HS-27A (cell line): ENCODE measurements at places on chromosomes 7 and 10.

DNA sequence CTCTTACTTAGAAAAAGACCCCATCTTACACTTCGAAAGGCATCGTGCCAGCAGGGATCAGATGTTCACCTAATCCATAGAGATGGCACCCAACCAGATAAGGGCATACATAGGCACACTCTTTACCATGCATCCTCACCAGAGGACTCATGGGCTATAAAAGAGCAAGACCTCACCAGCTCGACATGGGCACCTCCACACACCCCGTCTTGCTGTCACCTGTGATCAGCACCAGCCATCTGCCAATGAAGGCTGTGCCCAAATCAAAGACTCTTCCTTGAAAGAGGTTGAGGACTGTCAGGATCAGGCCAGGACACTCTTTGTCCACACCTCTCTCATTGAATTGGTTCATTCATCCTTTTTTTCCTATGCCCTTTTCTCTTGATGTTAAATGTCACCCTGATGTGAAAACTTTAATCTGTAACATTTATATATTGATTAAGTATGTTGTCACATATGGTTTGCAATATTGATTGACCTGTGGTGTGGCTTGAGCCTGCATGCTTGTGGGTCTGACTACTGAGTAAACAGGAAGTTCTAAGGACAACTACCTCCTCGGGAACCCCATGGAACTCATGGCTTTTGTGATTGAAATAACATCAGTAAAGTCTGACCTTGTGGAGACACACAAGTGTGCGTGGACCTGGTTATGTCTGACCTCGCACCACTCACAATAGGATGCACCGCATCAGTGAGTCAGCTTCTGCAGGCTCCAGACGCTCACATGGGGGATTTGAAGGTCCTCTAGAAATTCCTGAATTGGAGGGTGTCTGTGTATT, 75.5 kb downstream of the HTR5A start:
- DNase-seq = no peak

DNA sequence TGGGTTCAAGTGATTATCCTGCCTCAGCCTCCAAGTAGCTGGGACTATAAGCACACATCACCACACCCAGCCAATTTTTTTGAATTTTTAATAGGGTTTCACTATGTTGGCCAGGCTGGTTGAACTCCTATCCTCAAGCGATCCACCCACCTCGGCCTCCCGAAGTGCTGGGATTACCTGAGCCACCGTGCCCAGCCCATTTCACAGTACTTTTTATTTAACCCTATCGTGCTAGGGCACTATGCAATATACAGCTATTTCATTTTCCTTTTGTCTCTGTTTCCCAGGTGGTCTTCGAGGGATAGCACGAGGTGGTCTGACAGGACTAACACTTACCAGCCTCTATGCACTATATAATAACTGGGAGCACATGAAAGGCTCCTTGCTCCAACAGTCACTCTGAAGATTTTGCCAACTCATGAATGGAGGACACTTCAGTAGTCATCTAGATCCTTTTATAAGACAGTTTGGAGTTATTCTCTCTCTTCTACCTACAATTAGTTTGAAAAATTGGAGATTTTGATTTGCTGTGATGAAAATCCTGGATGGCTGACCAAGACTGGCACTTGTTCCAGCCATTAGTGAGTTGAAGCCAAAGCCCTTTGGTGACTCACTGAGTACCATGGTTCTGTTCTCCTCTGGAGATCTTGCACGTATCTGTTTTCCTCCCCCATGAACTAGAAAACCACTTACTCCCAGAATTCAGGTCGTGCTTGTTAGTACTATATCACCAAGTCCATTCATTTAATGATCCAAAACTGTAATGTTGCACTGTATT, 27.3 kb downstream of the NCOA4 start:
- DNase-seq = no peak

- peak; percentile 43 for DNase-seq
Observed at GRCh38 chr7:12951397-12951801, 264.0 kb downstream of the ARL4A start.

DNA sequence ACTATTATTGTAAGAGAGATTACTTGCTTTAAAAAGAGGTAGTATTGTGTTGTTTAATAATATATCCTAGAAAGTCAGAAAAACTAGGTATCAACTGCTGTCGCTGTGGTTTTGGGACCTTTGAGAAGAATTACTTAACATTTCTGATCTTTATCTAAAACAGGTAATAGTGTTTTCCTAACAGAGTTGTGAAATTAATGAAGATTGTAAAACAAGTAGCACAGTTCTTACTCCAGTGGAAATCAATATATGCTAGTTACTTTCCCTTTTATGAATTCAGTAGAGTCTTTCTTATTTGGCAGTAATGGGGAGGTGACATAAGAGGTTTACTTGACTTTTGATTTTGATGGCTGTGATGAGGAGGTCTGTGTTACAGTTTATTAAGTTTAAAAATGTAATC, 58.1 kb downstream of the KIF20B start:
- no peak for DNase-seq

DNA sequence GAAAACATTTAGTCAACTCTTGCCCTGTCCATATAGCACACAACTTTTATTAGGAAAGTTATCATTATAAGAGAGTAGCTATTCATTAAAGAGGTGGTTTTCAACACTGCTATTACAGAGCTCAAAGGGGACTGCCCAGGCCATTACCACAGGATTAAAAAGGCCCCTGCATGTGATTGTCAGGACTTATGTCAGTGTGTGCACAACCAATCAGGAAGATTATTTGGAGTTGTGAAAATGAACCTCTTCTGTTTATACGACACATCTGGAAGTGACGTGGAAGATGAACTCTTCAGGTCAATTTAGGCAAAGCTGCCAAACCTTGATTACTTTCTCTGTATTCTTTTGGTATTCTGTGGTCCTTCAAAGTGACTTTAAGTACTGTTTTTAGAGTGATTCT, 14.7 kb downstream of the CCNY start:
- no peak for DNase-seq

- DNase-seq = no peak
Observed at GRCh38 chr7:144786522-144786921, 49.3 kb downstream of the TPK1 start.

DNA sequence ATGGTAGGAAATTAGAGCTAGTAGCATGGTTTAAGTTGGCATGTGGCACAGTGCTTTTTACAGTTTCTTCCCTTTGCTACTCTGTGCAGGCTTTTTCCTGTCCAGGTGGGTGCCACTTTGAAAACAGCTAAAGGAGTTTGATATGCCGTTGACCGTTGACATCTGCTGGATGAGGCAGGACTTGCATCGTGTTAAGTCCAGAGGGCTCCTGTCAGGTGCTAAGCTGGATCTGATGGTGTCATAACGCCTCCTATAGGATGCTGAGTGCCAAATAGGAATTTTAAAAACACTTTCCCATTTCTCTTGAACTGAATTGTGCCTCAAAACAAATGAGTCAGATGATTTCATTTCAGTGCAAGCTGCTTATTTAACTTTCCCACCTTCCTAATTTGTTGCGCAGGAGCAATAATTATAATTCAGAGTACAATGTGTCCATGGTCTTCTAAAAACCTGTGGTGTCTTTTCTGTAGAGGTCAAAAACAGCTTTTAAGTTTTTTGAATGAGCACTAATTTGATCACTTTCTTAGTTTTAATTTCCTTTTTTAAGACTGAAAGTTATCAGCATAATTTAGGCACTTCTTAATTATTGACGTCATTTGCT, 178.3 kb downstream of the CDCA7L start:
- DNase-seq = peak; percentile 62

- DNase-seq = no peak
Observed at GRCh38 chr7:47743965-47744591, 162.2 kb upstream of the TNS3 start.

DNA sequence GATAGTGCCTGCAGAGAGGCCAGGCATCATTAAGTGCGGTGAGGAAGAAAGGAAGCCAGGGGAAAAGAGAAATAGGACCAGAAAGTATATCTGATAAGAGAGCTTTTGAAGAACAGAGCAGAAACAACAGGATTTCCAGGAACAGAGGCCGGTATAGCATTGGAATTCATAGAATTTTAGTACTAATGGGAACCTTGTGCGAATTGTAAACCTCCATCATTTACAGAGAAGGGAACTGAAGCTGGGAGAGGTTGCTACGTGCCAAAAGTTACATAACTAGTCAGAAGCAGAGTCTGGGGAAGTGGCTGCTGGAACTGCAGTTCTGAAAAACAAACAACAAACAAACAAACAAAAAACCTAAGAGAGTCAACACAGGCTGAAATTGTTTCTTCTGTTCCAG, 5.4 kb upstream of the ZMYND11 start:
- no peak for DNase-seq

DNA sequence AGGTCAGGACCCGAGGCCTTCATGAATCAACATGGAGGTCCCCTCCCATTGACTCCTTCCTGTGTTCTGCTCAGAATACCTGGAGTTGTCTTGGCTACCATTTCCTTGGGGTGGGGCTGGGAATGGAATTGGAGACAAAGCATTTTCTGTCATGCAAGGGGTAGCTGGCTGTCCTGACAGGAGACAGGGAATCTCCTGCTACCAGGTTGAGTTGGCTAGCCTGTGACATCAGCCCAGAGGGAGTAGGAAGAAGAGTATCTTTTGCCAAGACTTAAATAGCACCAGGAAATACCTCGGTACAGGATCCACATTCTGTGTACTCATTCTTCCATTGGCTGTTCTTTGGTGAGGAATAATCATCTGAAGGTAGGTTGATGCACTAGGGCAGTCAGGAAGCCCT, 4.9 kb downstream of the ZDHHC16 start:
- no peak for DNase-seq

DNA sequence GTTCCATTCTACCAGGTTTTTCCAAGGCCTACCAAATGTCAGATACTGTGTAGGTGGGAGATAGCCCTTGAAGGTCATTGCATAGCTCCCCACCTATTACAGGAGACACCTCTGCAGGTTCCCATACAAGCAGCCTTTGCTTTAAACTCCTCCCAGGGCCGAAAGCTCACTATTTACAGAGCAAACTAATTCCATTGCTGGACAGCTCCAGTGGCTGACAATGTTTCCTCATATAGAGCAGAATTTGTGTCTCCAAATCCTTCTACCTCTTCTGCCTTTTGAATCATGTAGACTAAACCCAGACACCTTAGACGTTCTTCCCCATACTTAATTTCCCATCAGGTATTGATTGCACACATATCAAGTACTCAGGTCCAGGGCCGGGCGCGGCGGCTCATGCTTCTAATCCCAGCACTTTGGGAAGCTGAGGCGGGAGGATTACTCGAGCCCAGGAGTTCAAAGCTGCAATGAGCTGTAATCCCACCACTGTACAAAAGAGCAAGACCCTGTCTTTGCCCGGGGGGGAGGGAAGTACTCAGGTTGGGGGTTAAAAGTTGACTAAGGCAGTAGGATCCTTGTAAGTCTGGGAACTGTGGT, 2.1 kb downstream of the CNNM1 start:
- DNase-seq = no peak

DNA sequence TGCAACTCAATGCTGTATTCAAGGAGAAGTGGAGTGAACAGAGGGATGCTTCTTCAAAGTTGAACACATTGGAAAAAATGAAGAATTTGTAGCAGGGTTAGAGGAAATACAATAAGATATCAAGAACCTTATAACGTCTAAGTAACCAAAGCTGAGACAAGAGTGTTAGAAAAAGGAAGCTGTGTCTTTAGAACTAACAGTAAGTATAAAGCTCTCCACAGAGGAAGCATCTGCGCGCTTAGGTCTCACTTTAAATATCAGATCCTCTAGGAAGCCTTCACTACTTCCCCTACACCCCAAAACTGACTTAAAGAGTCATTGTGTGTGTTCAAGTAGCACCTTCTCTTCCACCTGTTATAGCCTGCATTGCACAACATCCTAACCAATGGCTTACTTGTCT, 43.0 kb downstream of the CH25H start:
- DNase-seq = no peak

- DNase-seq = no peak
Observed at GRCh38 chr10:91555455-91555854, 77.4 kb downstream of the PPP1R3C start.

DNA sequence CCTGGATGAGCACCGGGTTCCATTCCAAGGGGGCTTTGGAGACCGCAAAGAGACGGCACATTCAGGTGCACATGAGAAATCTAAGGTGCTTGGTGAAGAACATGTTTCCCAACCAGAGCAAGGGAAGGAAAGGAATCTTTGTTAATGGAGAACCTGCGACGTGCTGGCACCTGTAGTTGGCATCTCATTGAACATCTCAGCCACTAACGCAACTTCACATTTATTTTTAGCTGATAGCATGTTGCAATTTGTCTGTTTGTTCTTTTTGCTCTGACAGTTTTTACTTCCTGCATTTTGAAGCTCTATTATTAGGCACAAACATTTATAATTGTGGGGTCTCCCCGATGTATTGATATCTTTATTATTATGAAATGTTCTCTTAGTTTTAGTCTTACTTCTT, 316.7 kb downstream of the TCERG1L start:
- DNase-seq = no peak

- no peak for DNase-seq
Observed at GRCh38 chr7:132345543-132346129, 230.6 kb downstream of the PLXNA4 start.

- no peak for DNase-seq
Observed at GRCh38 chr7:32206987-32207386, 136.8 kb upstream of the PDE1C start.

- DNase-seq = no peak
Observed at GRCh38 chr10:44696496-44696895, 214.6 kb upstream of the TMEM72 start.

DNA sequence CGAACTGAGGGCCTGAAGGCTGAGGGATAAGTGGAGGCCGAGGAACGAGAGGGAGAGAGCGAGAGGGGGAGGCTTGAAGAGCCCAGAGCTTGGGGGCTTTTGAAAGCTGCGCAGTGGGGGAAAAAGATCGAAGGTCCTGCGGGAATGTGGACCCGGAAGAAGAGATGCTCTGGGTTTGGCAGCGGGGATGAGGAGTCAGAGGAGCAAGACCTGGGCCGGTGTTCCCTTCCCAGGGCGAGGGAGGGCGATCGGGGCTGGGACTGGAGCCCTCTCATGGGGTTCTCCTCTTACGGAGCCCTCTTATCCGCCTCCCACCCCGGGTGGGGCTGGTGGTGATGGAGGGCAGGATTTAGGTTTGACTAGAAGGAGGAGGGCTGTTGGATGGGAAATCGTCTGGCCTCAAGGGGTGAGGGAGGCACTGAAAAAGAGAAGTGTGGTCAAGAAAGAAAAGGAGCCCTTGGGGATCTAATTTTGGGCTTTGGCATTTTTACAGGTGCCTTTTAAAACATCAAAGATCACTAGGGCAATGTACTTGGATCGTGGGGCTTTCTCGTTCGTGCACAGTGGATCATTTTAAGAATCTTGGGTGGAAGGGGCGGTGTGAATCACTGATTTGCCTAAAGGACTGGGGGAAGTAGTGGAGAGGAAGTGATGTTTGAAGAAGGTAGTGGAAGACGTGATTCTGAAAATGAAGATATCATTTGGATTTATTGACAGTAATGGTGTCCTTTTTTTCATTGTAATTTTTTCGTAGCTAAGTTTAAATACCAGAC, 637 bp downstream of the SAMD8 start:
- DNase-seq = peak; percentile 27

GRCh38 chr10:14322526-14323188, 8.1 kb downstream of the FRMD4A start:
- DNase-seq = no peak

GRCh38 chr7:44469461-44470134, 20.9 kb downstream of the NUDCD3 start:
- DNase-seq = no peak

- DNase-seq = no peak
Observed at GRCh38 chr10:96414303-96414702, 55.5 kb upstream of the OPALIN start.
